ENCODE measurements at places on chromosomes 5 and 9.

- peak; percentile 68 for DNase-seq
These were observed 14.4 kb upstream of the SPINK4 start for GRCh38 chr9:33225319-33226147.

- no peak for DNase-seq
These were observed 14.4 kb downstream of the F2RL2 start for GRCh38 chr5:76608833-76609232.

GRCh38 chr9:3628239-3628638, 102.4 kb upstream of the RFX3 start:
- no peak for DNase-seq

DNA sequence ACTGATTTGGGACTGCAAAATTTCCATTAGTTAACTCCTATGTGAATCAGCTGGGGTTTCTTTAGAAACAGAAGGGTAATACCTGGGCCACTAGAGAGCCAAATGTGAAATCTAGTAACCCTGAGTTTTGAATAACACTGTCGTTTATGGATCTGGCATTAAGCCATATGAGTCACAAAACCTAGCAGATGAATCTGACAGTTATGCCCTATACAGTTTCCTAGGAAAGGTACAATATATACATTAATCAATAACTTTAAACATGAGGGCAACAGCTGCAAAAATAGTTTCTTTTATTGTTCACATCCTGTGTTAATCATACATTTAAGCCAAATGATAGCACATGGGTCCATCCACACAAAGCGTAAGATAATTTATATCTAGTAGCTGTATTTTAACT, 56.9 kb downstream of the PAM start:
- no peak for DNase-seq

DNA sequence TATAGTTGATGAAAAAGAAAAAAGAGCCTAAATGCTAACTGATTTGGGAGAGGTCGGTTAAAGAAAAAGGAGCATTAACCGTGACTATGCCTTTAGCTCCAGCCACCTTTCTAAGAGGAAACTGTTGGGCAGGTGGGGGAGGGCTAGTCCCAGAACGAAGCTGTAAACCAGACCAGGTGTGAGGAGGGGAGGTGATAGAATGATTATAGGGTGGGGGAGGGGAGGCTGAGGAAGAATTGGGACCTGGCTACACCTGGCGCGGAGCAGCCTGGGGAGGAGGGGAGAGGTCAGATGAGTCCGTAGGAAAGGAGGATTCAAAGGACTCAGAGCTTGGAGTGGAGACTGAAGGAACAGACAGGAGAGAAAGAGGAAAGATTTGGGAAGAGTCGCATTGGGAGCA, 73.4 kb downstream of the PHAX start:
- DNase-seq = no peak

- no peak for DNase-seq
These were observed 275.2 kb upstream of the CDH9 start for GRCh38 chr5:27313549-27313948.

DNA sequence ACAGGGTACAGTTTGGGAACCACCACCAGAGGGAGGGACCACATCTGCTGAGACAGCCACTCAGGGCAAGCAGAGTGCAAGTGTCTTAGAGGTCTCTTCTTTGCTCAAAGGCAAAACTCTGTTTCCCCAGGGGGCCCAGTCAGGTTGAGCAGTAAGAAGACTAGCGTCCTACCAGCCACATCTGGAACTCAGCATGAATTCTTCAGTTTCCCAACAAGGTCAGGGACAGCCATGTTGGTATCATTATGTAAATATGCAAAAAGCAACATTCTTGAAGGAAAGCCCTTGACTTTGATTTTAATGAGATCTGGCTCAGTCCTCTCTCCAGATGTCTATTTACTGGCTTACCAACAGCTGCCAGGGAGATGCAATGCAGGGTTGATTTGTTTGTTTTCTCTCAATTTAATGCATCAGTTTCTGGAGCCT, 46.7 kb downstream of the TGFBI start:
- no peak for DNase-seq

- DNase-seq = no peak
These were observed 8.1 kb downstream of the ARPC5L start for GRCh38 chr9:124869986-124870560.

DNA sequence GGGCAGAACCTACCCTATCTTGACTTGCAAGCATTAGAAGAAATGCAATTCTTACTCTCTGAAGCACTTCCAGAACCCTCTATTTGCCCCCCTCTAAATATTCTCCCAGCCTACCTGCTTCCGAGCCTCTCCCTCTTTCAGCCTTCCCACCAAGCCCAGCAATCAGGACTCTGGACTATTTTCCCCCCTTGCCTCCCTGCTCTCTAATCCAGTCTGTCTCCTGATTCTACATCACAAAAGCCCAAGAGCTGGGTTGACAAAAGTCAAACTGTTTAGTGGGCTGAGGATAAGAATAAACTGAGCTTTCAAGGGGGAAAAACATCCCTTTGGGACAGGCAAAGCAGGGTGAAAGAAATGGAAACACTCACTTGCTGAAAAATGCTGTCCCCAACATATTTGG, 123.2 kb upstream of the KIF2A start:
- DNase-seq = no peak

- no peak for DNase-seq
These were observed 15.4 kb downstream of the HACD4 start for GRCh38 chr9:21015995-21016394.

GRCh38 chr9:125822160-125822559, 75.0 kb downstream of the PBX3 start:
- DNase-seq = no peak

- no peak for DNase-seq
These were observed 141.6 kb downstream of the GHR start for GRCh38 chr5:42564689-42565356.

DNA sequence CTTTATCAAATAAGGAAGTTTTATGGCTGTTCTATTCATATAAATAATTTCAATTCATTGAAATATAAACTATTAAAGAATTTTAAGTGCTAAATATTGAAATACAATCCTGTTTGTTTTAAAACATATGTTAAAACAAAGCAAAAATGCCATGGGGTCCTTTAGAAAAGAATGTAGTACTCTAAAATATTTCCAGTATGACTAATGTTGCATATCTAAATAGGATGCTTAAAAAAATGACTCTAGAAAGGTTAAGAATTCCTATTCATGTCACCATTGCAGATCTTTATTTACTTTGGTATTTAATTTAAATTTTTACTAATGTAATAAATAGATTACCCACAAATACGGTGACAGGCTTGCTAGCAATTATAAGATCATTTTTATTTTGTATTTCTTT, 132.3 kb downstream of the ZNF608 start:
- no peak for DNase-seq

- no peak for DNase-seq
These were observed 180.7 kb upstream of the RAI14 start for GRCh38 chr5:34475249-34475966.

GRCh38 chr9:106701611-106702010, 161.4 kb upstream of the ZNF462 start:
- no peak for DNase-seq

DNA sequence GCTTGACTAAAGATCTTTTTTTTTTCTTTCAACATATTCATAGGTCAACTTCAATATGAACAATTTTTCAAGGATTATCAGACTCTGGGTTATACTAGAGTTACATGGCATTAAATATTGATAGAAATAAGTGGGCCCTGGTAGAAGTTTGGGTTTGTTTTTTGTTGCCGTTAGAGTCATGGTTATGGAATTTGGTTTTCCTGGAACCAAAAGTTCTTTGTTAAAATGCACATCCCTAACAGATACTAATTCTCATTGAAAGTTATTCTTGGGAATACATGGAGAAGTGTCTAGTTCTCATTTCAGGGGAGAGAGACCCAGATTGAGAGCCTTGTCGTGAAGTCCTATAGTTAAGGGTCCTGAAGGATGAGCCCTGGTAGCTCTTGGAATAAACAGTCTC, 124.9 kb downstream of the FGF1 start:
- DNase-seq = no peak

DNA sequence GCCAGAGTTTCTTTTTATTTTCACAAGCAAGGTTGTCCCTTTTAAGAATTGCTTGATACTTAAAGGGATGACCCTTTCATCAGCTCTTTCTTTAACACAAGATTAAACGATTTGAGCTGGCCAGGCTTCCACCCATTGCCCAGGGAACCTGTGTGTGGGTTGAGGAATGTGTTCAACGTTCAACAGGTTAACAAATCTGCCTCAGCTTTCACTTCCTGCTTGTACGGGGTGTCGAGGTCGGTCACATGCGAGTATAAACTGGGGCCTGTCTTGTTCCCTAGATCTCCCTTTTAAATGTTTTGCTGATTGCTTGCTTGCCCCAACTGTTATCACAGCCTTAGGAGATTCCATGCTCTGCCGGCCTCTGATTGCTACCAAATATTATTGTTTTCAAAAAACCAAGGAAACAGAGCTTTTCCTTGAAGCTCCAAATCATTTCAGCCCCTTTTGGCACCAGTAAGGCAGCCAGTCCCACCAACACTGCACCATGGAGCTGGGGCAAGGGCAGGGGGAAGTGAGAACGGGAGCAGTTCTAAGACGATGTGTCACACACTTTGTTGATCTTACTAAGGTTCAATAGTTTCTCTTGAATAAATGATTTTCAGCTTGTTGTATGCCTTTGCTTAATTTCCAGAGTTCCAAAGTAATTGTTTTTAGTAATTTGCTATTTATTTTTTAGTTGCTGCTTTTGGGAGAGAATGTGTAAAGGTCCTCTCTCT, 10.7 kb upstream of the CLK4 start:
- DNase-seq = no peak

- DNase-seq = no peak
These were observed 25.1 kb downstream of the PARP8 start for GRCh38 chr5:50691399-50692016.

GRCh38 chr9:112604790-112605189, 113.1 kb downstream of the INIP start:
- DNase-seq = no peak

DNA sequence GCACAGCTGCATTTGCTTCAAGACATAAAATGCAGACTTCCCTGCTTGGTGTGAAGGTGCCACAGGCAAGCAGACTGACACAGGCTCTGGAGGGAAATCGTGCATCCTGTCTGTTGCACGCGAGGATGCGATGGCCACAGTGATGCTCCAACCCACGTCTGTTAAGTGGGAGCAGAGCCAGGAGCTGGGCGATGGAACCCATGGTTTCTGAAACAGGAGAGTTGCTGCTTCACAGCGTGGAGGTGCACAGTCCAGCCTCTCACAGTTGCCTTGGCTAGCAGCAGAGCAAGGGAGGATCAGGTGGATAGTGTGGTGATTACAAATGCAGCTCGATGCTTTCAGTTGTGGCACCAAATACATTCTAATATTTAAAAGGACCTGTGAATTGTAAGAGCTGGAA, 108.8 kb downstream of the TENT4A start:
- no peak for DNase-seq

DNA sequence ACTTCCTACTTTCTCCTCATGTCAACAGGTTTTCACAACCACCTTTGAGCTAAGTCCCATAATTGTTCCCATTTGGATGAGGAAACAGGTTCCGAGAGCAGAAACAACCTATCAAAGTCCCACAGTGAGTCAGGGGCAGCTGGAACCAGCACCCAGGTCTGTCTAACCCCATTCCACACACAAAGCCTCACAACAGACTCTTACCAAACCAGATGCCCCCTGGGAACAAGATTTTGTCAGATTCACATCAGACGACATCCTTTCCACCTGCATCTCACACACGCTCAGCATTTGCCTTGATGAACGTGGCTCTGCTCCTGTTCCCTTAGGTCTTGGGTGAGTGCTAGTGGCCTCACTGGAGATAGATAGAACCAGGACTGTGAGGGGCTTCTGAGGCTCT, 17.0 kb downstream of the SWI5 start:
- peak; percentile 32 for DNase-seq

- no peak for DNase-seq
These were observed 204.8 kb upstream of the S1PR3 start for GRCh38 chr9:88786291-88787079.

- DNase-seq = no peak
These were observed 200.9 kb upstream of the TRPM3 start for GRCh38 chr9:71322311-71322710.

DNA sequence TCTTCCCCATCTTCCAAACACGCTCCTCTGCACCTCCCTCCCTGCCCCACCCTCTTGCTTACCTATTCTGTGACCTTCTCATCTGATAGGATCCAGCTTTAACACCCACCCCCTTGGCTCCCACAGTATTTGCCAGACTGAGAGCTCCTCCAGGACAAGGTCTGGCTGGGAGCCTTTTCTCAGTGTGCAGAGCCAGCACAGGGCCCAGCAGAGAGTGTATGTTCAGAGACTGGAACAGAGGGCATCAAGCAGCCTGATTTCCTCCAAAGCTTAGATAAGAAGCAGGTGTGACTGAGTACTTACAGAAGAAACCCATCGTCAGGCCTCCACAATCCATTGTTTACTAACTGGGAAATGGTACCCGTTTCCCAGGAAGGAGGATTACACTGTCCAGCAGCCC, 26.6 kb downstream of the LHX6 start:
- no peak for DNase-seq

- no peak for DNase-seq
These were observed 10.8 kb downstream of the UBLCP1 start for GRCh38 chr5:159273923-159274322.

DNA sequence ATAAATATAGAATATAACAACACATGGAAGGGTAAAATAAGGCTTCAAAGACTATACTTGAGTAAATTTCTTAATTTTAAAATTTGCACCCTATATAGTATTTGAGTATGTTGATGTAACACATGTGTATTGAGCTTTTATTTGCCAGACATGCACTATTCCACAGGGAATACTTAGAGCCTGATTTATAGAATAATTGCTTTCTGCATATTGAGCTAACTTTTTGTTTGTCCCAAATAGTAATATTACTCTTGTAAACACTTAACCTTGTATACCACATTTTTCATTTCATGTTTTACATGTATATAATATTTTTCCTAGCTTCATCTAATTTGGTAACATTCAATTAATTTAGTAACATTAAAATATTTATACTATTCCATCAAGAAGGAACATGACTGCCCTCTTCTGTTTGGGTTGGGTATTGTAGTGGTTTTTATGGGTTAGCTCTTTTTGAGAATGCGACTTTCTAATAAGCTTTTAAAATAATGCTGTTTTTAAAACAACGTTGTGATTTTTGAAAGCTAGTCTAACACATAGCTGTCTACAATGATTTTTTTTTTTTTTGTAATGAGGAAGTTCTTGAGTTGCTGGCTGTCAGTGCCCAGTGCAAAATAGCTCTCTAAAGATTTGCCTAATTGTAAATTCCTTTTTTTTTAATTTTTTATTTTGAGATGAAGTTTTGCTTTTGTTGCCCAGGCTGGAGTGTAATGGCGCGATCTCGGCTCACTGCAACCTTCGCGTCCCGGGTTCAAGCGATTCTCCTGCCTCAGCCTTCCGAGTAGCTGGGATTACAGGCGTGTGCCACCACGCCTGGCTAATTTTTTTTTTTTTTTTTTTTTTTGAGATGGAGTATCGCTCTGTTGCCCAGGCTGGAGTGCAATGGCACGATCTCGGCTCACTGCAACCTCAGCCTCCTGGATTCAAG, 4.8 kb downstream of the SUB1 start:
- DNase-seq = peak; percentile 52
